Left ventricle myocardium inferior (tissue), 1 donor: ENCODE measurements at places on chromosomes 1 and 21.

- no peak for DNase-seq
Measured at GRCh38 chr1:228083871-228084278, 1.4 kb downstream of the ARF1 start.

DNA sequence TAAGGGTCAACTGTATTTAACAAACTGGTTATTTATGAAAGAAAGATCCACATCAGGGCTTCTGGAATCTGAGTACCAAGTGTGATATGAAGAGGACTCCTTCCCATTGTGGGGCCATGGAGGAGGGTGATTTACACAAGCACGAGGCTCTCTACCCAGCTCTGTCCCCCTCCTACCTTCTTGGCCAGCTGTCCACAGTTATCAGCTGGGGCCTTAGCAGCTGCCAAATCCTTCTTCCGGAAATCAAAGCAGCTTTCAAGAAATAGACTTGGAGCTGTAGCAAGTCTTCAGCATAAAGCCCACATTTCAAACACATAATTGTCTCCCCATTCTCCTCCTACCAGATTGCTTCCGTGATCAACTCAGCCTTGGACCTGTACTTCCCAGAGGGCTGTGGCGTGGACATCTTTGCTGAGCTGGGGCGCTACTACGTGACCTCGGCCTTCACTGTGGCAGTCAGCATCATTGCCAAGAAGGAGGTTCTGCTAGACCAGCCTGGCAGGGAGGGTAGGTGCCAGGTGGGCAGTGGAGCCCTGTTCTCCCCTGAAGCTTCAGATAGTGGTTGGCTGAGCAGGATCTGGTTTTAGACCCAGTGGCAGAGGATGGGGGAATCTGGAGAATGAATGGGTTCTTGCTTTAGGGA, 15.5 kb downstream of the AZIN2 start:
- DNase-seq, result no peak

- no peak for DNase-seq
Measured at GRCh38 chr21:33348706-33349105, 23.9 kb downstream of the IFNAR1 start.

DNA sequence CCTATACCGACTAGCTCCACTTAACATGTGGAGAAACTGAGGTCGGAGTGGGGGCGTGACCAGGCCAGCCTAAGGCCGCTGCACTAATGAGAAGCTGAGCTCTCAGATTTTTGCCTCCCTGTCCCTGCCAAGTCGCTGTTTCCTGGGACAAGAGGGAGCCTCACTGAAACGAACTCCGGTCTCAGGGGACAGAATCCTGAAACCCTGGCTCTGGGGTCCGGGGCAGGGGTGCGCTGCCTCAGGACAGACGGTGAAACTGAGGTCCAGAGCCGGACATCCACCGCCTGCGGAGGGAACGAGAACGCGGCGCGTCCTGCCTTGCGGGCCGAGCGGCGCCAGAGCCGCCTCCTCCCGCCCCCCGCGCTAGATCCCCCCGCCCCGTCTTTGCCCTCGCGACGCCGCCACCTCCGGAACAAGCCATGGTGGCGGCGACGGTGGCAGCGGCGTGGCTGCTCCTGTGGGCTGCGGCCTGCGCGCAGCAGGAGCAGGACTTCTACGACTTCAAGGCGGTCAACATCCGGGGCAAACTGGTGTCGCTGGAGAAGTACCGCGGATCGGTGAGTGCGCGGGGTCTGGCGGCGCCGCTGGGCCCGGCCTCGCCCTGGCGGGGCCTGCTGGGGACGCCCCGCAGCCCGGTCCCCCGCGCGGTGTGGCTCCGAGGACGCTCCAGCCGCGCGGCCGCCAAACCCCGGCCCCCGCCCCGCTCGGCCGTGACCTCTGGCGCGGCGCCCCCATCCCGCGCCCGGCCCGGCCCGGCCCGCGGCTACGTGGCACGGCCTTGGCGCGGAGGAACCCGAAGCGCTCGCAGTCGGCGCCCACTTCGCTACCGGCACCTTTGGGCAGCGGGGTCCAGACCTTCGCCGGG, at the start of gene GPX7:
TSS of gene GPX7 (plus strand) at position 381 of the 865 bp plus-strand sequence. CDS start at position 420, 39 bp downstream.
- DNase-seq, result peak; percentile 50

DNA sequence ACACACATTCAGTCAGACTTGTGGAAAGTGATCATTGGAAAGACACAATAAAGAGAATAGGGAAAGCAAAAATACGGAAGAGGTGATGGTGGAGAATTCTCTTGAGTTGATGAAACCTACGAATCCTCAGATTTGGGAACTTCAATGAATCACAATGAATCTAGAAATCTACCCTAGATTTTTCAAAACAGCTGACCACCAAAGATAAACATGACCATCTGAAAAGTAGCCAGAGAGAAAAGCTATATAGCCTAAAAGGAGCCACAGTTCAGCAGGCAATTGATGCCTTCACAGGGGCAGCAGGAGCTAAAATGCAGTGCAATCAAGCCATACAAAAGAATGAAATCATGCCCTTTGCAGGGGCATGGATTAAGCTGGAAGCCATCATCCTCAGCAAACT, 170.6 kb upstream of the RUNX1 start:
- DNase-seq, result no peak

DNA sequence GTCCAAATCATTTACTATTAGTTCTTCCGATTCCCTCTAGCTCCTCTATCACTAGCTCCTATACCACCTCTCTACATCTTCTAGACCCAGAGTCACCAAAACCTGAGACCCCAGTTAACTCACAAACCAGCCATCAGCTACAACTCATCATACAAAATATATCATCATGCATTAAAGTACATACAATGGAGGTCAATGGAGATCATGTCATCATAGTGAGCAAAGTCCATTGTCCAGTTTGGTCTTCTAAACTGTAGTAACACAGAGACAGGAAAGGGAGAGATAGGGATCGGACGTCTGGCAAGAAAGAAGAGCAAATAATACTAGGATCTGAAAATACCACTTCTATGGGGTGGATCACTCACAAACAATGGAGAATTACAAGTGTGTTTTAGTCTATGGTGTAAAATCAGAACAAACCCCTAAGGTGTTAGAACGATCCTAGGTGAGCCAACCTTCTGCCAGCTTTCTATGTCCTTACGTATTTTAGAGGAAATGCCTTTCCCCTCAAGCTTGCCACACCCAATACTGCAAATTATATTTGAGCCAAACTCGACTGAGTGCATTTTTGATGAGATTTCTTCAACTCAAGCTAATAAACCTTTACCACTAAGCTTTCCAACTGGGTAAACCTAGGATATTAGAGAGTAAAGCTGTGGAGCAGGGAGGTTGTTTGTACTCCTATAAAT, 3.9 kb downstream of the ADIPOR1 start:
- no peak for DNase-seq

GRCh38 chr1:25748531-25749205, 51.3 kb upstream of the SELENON start:
- no peak for DNase-seq

DNA sequence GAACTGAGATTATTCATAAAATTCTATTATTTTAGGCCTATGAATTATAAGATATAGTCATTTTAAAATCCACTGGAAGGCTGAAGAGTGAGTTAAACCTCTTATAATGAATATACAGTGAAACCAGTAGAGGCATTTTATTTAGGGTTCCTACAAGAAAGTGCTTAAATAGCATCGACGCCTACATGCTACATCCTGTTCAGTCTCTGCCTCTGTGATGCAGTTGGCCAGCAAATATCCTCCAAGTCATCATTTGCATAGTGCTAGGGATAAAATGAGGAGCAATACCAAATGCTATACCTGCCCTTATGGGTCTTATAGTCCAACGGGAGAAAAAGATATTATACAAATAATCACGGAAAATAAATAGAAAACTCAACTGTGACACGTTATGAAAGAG, 59.6 kb downstream of the EDEM3 start:
- no peak for DNase-seq

DNA sequence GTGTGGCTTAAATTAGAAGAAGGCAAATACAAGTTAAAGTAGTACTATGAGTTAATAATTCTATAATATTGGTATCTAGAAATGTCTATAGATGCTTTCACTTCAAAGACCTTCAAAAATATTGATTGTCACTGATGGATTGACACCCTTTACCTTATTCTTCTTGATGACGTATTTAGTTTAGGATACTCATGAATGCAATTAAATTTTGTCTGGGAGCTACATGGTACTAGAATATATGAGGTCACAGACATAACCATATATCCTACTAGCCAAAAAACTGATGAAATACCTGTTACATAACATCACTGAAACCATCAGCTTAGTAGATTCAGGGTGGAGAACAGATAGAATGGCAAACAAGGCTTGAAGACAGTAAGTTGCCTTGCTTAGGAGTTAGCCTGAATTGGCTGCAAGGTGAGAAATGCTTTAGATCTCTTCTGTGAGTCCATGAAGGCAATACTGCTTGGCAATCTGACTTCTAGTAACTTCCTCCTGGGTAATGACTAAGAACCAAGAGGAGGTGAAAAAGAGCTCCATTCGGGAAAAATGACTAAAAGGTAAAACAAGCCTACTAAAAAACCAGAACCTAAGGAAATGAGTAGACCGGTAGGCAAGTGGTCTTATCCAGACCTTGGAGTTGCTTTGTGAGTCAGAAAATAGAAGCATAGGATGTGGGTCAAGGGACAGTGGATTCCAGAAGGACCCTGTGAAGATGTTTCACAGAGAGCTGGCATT, 16.9 kb upstream of the ARHGAP29 start:
- DNase-seq, result no peak

DNA sequence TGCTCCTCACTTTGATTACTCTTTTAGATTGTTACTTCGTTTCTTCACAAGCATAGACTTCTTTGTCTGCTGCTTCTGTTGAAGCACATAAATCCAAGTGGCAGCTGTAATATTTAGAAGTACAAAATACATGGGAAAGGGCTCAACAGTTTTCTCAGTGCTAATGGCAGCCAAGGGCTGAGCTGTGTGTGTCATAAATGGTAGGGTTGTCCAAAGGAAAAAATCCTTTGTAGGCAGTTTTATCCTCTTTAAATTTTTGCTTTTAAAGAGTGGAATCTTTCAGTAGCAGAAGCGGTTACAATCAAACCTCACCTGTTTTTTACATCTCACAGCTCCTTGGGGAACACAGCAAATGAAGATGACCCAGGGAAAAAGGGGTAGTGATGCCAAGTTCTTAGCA, 650.8 kb downstream of the PLPP3 start:
- no peak for DNase-seq

- DNase-seq, result no peak
Measured at GRCh38 chr21:33666153-33666552, 23.9 kb downstream of the ITSN1 start.

GRCh38 chr21:39168800-39169199, 14.5 kb downstream of the PSMG1 start:
- DNase-seq, result no peak

- no peak for DNase-seq
Measured at GRCh38 chr1:64388336-64388735, 81.6 kb upstream of the CACHD1 start.

GRCh38 chr1:201656311-201657032, 117.5 kb downstream of the NAV1 start:
- DNase-seq, result peak; percentile 49

DNA sequence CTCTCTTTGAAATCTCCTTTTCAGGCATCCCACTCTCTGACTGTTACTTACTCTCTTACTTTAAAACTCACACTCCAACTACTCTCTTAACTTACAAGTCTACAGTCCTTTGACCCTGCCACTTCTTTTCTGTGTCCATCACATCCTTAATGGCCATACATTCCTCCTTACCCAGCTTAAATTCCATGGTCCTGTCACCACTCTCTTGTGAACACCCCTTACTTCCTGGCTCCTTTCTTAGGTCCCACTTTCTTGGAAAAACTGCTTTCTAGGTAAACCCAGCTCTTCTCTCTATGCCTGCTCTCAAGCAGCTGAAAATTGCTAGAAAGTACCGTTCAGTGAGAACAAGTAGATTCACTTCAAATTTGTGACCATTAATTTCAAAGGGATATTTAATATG, 109.1 kb downstream of the OLFML2B start:
- DNase-seq, result no peak

- no peak for DNase-seq
Measured at GRCh38 chr1:63401945-63402344, 34.5 kb downstream of the ALG6 start.

DNA sequence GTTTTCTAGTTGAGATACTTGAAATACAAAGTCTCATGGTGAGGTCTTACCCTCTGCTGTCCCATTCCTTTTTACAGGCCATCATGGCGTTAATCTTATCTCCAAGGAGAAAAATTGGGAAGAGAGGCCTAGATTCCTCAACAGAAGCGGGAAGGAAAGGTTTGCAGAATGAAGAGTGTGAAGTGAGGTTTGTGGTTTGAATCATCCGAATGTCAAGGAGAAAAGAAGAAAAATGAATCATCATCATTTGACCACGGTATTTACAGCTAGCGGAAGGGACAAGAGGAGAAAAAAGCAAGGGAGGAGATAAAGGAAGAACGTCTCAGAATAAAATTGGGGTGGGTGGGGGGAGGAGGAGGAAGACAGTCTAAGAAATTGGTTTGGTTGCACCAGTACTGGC, 935 bp upstream of the COG2 start:
- DNase-seq, result no peak

- DNase-seq, result no peak
Measured at GRCh38 chr1:198290089-198290683, 133.4 kb downstream of the NEK7 start.

DNA sequence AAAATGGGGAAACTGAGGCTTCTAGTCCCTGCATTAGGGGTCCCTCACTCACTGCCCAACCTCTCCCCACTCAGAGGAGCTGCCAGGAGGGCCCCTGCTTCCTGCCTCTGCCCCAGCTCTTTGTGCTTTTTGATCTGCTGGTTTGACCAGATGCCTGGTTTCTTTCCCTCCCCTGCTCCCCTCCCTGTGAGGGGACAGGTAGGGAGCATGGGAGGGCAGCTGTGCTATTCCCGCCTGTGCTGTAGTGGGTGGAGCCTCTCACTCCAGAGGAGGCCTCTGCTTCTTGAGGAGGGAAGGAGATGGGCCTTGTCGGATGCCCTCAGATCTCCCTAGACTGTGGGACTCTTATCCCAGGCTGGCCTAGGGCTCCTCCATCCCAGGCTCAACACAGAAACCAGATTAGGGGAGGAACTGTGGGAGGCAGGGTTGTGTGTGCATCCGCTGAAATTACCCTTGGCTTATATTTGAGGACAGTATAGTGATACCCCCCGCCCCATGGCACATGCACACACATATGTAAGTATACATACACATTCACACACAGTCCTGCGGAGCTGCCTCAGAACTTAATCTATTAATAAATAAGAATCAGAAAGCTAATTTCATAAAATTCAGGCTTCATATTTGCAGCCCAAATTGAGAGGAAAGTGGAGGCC, 4.6 kb downstream of the BOLA1 start:
- no peak for DNase-seq
